ENCODE measurements at places on chromosomes 12 and 14. TPM values are rescaled to one million over a fixed set of nuclear protein-coding genes. Genes with fewer than 3 reads are reported as not detected.

The KCNH3 gene
- 0.86 TPM for total RNA-seq

The ERP27 gene
- not detected for total RNA-seq

The KCNJ8 gene
- total RNA-seq: 9.7 TPM

The GNB3 gene
- total RNA-seq: 5.2 TPM

The IL22 gene
- not detected for total RNA-seq

The TAS2R42 gene
- total RNA-seq: not detected

The SRGAP1 gene
- 2.7 TPM for total RNA-seq

The AGAP2 gene
- 0.33 TPM for total RNA-seq

The SLC15A5 gene
- not detected for total RNA-seq

The SIX1 gene
- total RNA-seq: 0.12 TPM

The ANHX gene
- not detected for total RNA-seq

The TMED8 gene
- total RNA-seq: 8.9 TPM

The CAPZA3 gene
- total RNA-seq: not detected

The RNASE1 gene
- 3.6 TPM for total RNA-seq

The SERPINA9 gene
- not detected for total RNA-seq

The COQ5 gene
- total RNA-seq: 67.2 TPM

The MYH7 gene
- 134 TPM for total RNA-seq

The KERA gene
- total RNA-seq: not detected

The KLHDC1 gene
- 2.6 TPM for total RNA-seq

The ACOT4 gene
- total RNA-seq: 0.42 TPM

The FAIM2 gene
- 0.06 TPM for total RNA-seq

The KRT2 gene
- not detected for total RNA-seq

The EXOC3L4 gene
- 5.5 TPM for total RNA-seq

The WNT1 gene
- not detected for total RNA-seq

The KRT77 gene
- not detected for total RNA-seq

The RAB21 gene
- 16.7 TPM for total RNA-seq

The CLMN gene
- 1.3 TPM for total RNA-seq

The RTL1 gene
- total RNA-seq: 0.15 TPM

The ANP32D gene
- not detected for total RNA-seq

The STAC3 gene
- 15.3 TPM for total RNA-seq

The CCDC38 gene
- not detected for total RNA-seq

The APOF gene
- not detected for total RNA-seq

The SART3 gene
- total RNA-seq: 75.9 TPM

The TRIM9 gene
- total RNA-seq: 2.9 TPM

The GYS2 gene
- not detected for total RNA-seq

The OR4E2 gene
- total RNA-seq: not detected

The PPFIA2 gene
- 53.5 TPM for total RNA-seq

All from cardiac muscle cell (in vitro differentiated cells and primary cell).